ENCODE measurements at places on chromosomes 11 and 22.

- DNase-seq, result no peak
Measured at GRCh38 chr11:13297917-13298356, 20.3 kb downstream of the BMAL1 start.

- DNase-seq, result no peak
Measured at GRCh38 chr22:17910561-17911311, 113.6 kb downstream of the MICAL3 start.

- DNase-seq, result no peak
Measured at GRCh38 chr22:21455334-21456089, 11.7 kb upstream of the TMEM191C start.

DNA sequence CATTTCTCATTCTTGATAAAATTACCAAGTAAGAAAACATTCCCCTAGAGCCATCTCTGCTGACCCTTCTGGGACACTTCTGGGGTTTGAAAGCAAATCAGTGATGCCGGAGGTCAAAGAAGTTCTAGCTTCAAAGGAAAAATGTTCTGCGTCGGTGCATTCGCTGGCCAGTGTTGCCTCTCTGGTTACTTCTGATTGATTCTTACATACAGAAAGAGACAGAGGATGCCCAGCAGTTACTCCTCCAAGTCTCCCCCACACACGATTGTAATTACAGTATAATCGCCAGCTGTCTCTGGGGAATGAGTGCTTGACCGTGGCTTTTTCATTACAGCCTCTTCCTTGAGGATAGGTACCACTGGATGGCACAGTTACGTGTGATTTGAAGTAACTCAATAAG, 150.9 kb downstream of the SNX19 start:
- no peak for DNase-seq

DNA sequence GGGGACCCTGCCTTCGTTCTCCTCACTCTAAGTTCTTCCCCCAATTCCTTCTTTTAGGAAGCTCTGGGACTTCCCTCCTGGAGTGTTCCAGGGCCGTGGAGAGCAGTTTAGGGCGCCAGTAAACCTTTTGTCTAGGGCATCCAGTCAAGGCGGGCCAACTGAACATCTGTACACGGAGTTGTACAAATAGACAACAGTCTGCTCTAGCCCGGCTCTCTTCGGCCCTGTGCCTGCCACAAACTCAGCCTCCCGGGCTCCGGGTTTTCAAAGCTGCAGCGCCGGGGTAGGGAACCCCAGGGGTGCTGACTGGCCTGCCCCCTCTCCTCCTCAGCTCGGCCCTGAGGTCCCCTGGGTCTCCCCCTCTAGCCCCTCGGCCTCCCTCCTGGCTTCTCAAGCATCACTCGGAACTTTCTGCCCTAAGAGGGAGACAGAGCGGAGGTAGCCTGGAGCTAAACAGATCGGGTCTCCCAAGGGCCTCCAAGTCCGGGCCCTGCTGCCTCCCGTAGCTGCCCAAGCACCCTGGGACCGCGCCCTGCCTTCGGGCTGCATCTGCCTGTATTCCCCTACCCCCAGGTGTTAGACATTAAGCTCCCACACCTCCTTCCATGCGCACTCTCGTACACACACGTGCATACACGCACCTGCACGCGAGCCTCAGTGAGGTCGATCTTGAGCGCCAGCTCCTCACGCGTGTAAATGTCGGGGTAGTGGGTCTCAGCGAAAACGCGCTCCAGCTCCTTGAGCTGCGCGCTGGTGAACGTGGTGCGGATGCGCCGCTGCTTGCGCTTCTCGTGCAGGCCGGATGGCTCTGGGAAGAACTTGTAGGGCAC, 3.3 kb downstream of the PHOX2A start:
- DNase-seq, result no peak

- DNase-seq, result no peak
Measured at GRCh38 chr11:61870541-61871031, 20.8 kb downstream of the FADS3 start.

DNA sequence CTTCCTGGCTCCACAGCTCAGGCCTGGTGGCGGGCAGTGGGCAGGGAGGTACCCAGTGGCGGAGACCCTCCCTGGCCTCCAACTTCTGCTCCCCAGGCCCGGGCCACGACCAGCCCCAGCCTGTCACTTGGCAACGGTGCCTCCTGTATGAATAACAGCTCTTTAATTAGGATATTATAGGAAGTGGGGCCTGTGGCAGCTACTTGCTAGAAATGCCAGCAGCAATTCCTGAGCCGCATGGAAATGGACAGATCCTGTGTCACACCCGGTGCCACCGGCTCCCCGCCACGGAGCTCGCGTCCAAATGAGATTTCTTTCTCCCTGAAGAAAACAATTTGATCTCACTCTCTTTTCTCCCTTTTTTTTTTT, 104.5 kb downstream of the CHST1 start:
- DNase-seq, result peak; percentile 78

DNA sequence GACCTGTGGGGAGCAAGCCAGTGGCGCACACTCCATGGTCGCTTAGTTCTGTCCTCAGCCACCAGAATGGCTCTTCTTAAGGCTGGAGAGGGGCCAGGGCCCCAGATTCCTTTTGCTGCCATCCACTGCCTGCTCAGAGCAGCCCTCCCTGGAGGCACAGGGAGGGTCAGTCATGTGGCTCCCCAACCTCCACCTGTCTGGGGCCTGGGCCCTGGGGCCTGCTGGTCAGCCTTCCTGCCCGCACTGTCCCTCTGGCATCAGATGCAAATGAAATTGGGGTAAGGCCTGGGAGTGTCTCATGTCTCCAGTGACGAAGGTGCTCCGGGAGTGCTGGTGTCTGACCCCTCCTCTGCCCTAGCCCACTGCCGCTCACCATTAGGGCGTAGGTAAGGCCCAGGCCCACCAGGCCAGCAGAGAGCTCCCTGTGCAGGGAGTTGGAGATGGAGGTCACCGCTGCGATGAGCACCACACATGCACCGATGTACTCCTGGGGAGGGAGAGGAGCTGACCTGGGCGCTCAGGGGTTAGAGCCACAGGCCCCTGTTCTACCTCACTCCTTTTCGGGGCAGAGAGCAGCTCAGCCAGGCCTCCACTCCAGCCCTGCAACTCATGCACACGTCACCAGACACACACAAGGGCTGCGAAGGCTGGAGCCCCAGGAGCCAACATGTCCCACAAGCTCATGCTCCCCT, 9.0 kb upstream of the KCNJ11 start:
- no peak for DNase-seq

GRCh38 chr22:19710769-19711106, 3.6 kb upstream of the SEPTIN5 start:
- no peak for DNase-seq

GRCh38 chr11:126637795-126638175, 282.3 kb downstream of the ST3GAL4 start:
- no peak for DNase-seq

- DNase-seq, result no peak
Measured at GRCh38 chr22:27310966-27311697, 490.4 kb downstream of the MN1 start.

GRCh38 chr11:27200779-27201453, 160.3 kb downstream of the BBOX1 start:
- DNase-seq, result no peak

GRCh38 chr11:115737875-115738274, 233.7 kb upstream of the CADM1 start:
- DNase-seq, result no peak

DNA sequence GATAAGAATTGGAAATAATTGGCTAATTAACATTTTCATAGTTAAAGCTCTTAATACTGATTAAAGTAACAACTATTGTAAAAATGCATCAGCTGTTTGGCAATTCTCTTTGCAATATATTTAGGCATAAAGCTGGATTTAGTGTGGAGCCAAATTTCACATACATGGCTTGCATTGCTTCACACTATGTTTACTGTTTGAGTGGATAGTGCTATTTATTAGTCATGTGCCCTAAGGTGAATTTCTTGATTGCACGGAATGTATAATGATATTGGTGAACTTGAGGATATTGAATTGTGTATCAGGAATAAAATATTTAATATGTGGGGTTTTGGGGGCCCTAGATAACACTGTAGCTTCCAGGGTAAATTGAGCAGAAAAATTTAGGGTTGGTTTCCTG, 100.9 kb downstream of the AASDHPPT start:
- DNase-seq, result no peak

- no peak for DNase-seq
Measured at GRCh38 chr22:33561149-33561807, 359.0 kb downstream of the LARGE1 start.

DNA sequence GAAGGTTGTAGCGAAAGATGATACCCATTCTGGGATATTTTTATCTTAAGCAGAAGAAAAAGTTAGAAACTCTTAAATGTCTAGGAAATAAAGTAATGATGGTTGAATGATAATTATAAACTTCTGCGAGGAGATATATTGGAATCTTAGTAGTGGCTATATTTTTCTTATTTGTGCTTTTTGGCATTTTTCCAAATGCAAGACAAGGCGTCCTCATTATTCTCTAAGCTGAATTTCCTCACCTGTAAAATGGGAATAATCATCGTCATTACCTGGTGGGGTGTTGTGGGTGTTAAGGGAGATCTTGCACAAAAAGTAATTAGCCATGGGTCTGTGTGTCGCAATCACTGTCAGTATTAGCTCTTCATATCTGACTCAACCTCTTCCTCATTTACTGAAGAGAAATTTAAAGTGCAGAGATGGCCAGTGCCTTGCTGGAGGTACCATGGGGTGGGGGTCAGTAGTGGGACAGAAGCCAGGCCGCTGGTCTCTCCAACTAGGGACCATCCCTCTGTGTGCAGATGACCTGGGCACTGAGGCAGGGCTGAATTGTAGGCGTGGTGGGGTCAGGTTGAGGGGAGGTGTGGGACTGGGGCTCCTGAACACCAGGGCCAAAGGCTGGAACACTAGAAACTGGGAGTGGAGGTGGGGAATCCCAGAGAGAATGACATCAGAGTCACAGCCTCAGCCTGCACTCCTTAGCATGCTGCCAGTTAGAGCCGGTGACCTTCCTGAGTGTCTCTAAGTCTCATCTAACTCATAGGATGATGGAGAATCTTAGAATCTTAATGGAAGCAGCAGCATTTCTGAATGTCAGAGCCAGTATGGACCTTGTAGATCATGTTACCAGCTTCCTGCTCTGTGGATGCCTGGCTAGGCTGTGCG, 4.1 kb downstream of the PITPNM1 start:
- no peak for DNase-seq

DNA sequence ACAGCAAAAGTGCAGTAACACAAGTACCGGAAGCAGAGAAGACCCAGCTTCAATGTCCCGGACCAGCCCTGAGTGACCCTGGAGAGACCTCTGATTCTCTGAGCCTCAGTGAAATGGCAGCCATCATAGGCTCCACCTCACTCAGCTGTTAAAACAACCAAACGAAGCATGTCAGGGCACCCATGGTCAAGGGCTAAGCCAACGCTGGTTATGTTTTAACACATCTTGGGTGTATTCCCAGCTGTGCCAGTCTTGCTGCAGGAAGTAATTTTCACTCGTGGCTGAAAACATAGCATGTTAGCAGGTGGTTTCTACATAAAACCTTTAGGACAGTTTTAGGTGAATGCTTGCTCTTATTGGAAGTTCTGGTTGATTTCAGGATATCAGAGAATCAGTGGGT, 30.9 kb downstream of the LMO2 start:
- DNase-seq, result no peak

GRCh38 chr22:20130319-20130718, 1.3 kb upstream of the ZDHHC8 start:
- no peak for DNase-seq

DNA sequence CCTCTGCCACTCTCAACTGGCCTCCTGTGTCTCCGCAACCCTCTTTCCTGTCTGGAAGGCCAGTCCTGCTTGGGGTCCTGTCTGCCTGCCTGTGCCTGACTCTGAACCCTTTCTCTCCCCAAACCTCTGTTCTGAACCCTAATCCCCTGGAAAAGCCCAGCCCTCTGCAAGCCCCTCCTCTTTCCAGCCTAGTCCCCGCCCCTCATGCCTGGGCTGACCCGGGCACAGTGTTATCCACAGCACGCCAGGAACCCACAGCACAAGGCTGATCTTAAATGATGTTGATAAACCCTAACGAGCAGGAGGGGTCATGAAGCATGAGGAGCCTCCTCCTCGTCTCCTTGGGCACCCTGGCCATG, at the start of gene IFITM10:
IFITM10 (minus strand) TSS at position 115 of the 359 bp plus-strand sequence. CDS start 153 bp downstream, outside the sequence.
- DNase-seq, result no peak

DNA sequence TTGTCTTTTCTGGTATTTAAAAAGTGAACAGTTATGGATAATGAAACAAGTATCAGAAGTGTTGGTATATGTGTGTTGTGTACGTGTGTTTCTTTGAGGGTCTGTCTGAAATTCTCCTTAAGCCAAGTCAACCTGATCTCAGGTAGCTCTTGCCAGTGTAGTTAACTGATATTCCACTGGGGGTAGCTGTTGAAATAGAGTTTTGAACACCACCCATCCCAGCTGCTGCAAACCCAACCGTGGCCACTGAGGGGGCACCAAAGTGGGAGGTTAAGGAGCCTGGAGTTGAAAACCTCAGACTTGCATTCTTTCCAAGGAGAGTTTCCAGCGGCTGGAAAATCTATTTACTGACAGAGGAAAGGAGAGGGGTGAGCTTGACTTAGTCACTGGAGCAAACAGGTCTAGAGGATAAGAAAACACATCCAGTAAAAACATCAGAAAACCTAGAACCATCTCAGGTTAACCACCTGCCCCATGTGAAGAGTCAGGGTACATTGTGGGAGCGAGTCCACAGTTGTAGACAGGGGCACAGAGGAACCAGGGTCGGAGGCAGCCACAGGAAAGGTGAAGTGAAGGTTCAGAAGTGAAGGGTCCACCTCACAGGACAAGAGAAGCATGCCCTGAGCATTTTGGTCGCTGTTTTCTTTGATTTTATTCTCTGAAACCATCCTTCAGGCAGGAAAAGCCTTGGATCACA, 8.8 kb upstream of the CUL5 start:
- DNase-seq, result peak; percentile 12

- no peak for DNase-seq
Measured at GRCh38 chr11:12731841-12732336, 57.7 kb downstream of the TEAD1 start.

- no peak for DNase-seq
Measured at GRCh38 chr11:117484156-117484555, 156.5 kb downstream of the CEP164 start.

- DNase-seq, result no peak
Measured at GRCh38 chr11:7286178-7286577, 34.5 kb downstream of the SYT9 start.

- DNase-seq, result no peak
Measured at GRCh38 chr11:117855186-117855845, 21.1 kb downstream of the FXYD6 start.

DNA sequence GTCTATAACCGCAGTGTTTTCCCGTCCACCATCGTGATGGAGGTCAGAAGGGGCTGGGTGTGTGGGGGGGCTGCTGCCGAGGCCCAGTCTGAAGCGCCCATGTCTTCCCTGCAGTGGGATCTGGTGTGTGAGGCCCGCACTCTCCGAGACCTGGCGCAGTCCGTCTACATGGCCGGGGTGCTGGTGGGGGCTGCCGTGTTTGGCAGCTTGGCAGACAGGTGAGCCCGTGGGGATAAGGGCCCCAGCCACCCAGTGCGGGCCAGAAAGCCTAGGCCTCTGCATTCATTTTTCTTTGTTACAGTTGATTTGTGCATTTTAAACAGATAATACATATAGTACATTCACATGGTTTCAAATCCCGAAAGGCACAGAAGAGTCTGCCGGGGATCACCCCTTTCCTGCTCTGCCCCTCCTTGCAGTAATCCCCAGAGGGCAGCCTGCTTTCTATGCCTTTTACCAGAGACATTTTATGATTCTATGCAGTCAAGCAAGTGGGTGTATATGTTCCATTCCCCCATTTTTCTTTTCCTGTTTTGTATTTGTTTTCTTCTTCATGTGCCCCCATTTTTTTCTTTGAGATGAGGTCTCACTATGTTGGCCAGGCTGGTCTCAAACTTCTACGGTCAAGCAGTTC, 32.6 kb downstream of the CAPN1 start:
- no peak for DNase-seq

- DNase-seq, result peak; percentile 12
Measured at GRCh38 chr22:50150161-50151129, 20.1 kb upstream of the PANX2 start.

GRCh38 chr11:85620256-85620655, 6.9 kb downstream of the DLG2 start:
- DNase-seq, result no peak
